Stomach (tissue), 19 donors: ENCODE measurements at places on chromosomes 11 and 22. TPM values are rescaled to one million over a fixed set of nuclear protein-coding genes. Genes with fewer than 3 reads are reported as not detected.

GRCh38 chr11:61193596-61193995 is 9.7 kb upstream of the PGA3 start:
- H3K36me3 ChIP-seq, result no peaks in the 10 kb centered on the region
- H3K4me3 ChIP-seq, result no peak overlapping the region
- peaks cover 24% of the 10 kb centered on the region for H3K4me1 ChIP-seq
- peaks cover 9% of the 10 kb centered on the region for H3K27me3 ChIP-seq

DNA sequence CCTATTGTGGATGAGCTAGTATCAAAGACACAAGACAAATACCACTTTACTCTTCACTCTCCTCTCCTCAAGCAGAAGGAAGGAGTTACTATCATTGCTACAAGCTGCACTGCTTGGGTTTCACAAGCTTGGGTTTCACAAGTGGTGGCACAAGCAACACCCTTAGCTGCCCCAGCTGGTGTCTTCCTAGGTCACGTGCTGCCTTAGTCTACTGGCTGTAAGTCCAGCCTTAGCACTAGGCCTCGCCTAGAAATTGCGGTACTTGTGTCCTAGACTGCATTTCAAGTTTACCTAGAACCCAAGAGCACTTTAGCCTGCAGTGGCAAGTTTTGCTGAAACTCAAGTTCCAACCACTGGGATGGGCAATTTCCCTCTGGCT is 86.6 kb downstream of the EHF start:
- H3K36me3 ChIP-seq, result no peaks in the 10 kb centered on the region
- H3K4me1 ChIP-seq, result no peaks in the 10 kb centered on the region
- no peak overlapping the region for H3K27ac ChIP-seq
- DNase-seq, result no peak
- H3K27me3 ChIP-seq, result no peaks in the 10 kb centered on the region
- no peak overlapping the region for H3K4me3 ChIP-seq

LRRC75B gene
- total RNA-seq, result 27.4 TPM

DNA sequence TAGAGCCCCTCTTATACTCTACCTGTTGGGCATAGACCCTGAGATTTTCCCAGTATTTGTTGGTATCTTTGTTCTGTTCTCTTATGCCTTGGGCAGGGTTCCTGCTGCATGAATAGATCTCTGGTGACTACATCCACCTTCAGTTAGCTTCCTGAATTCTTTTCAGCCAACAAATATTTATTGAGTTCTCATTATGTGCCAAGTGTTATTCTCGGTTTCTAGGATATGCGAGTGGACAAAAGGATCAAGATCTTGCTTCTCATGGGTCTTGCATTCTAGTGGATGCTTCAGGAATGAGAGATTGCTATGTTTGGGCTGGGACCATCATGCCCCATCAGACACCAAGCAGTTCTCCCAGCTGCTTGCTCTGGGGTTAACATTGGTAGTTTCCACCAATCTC is 340.0 kb downstream of the METTL15 start:
- no peak overlapping the region for H3K27ac ChIP-seq
- no peaks in the 10 kb centered on the region for H3K27me3 ChIP-seq
- H3K4me3 ChIP-seq, result no peak overlapping the region
- no peaks in the 10 kb centered on the region for H3K4me1 ChIP-seq
- H3K36me3 ChIP-seq, result no peaks in the 10 kb centered on the region

USP35 gene
- total RNA-seq, result 68.4 TPM

APOBEC3C gene
- total RNA-seq, result 1.8 TPM

GRCh38 chr22:22682807-22683667 is 38.6 kb downstream of the GGTLC2 start:
- H3K4me1 ChIP-seq, result no peaks in the 10 kb centered on the region
- H3K27ac ChIP-seq, result no peak overlapping the region
- H3K4me3 ChIP-seq, result no peak overlapping the region

GRCh38 chr22:47878460-47878859 is 1116.0 kb downstream of the TBC1D22A start:
- H3K36me3 ChIP-seq, result no peaks in the 10 kb centered on the region
- no peak overlapping the region for H3K4me3 ChIP-seq
- peaks cover 15% of the 10 kb centered on the region for H3K27me3 ChIP-seq
- H3K4me1 ChIP-seq, result no peaks in the 10 kb centered on the region

SLC17A6 gene
- not detected for total RNA-seq

DNA sequence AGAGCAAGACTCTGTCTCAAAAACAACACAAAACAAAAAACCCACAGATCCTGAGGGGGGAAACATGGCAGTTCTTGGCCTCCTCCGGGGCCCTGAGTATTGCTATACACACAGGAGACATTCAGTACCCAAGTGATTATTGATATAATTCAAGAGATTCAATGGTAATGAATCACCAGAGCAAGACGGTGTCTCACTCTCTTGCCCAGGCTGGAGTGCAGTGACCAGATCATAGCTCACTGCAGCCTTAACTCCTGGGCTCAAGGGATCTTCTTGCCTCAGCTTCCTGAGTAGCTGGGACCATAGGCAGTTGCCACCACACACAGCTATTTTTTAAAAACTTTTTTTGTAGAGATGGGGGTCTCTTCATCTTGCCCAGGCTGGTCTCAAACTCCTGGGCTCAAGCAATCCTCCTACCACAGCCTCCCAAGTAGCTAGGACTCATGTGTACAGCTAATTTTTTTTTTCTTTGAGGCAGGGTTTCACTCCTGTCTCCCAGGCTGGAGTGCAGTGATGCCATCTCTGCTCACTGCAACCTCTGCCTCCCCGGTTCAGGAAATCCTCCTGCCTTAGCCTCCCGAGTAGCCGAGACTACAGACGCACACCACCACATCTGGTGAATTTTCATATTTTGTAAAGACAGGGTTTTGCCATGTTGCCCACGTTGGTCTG is 21.8 kb upstream of the PIK3C2A start:
- H3K4me1 ChIP-seq, result peaks cover 11% of the 10 kb centered on the region
- H3K27ac ChIP-seq, result no peak overlapping the region
- DNase-seq, result no peak
- H3K4me3 ChIP-seq, result no peak overlapping the region
- no peaks in the 10 kb centered on the region for H3K27me3 ChIP-seq
